Stimulated activated CD4-positive, alpha-beta T cell treated with anti-CD3 and anti-CD28 coated beads, Interleukin-1b, Interleukin-23, amount 100 ng/mL, for 1 hour (primary cell): ENCODE measurements at places on chromosomes 1 and 21.

DNA sequence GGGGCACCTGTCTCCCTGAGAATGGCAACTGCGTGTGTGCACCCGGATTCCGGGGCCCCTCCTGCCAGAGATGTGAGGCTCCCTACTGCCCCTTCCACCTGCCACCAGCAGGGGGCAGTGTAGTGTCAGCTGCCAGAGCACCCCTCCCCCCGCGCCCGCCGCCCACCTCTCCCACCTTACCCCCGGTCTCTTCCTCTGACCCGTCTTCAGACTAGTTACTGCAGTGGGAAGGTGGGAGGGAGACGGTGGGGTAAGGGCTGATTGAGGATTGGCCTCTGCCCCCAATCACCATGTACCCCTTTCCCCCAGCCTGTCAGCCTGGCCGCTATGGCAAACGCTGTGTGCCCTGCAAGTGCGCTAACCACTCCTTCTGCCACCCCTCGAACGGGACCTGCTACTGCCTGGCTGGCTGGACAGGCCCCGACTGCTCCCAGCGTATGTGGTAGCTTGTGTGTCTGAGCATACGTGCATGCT is 10.1 kb upstream of the LRRC71 start:
- no peak for DNase-seq

DNA sequence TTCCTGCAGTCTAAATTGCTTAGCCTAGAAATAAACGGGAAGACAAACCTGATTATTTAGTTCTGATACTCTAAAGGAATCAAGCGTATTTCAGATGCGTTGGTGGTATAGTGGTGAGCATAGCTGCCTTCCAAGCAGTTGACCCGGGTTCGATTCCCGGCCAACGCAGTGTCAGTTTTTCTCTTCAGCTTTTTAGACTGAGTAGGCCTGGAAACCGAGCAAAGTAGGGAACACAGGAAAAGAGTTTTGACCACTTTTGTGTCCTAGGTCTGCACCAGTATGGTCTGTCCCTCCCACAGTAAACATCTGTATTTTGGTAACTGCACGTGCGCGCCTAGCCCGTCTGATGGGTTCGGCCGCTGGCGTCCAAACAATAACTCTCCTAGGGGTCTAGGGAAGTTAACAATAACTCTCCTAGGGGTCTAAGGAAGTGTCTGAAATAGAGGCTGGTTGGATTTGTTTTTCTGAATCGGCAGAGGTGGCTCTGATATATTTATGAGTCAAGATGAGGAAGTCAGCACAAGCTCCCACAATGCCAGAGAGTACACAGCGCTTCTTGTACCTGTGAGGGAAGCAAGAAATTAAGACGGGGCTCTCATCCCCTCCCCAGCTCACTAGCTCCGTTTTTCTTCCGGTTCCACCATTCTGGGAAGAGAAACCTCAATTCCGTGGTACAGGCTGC is 15.6 kb upstream of the HJV start:
- peak; percentile 40 for DNase-seq

GRCh38 chr1:217897100-217897499 is 266.0 kb downstream of the SPATA17 start:
- no peak for DNase-seq

- DNase-seq, result no peak
Observed at GRCh38 chr1:204448344-204448964, 36.8 kb upstream of the PPP1R15B start.

DNA sequence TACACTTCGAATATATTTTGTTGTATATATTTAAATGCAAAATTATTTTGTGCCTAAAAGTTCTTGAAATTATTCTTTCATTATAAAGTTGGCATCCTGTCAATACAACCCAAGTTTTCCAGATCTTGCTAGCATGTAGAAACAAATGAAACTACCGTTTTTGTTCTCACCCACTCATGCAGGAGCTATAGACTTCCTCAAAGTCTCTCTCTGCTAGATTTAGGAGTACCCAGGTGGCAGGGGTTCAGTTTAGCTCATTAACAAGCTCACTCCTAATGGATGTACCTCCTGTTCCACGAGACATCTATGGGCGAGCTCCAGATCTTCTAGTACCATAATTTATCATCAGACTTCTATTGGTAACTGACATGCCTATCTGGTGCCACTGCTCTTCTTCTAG is 390.2 kb upstream of the POU3F1 start:
- DNase-seq, result no peak

DNA sequence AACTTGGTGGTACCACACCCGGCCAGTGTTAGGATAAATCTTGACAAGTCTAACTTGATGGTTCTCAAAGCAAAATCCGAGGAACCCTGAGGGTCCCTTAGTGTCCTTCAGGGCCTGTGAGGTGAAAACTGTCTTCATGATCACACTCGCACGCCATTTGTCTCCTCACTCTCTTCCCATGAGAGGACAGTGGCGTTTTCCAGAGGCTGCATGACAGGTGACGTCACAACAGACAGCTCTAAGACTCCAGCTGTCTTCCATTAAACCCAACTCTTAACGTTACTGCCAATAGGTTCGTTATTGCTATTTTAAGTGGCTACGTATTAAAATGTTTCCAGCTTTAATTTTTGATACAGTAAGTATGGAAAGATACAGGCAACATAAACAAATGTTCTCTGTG is 13.8 kb downstream of the CFAP74 start:
- DNase-seq, result no peak

- no peak for DNase-seq
Observed at GRCh38 chr1:155703216-155703615, 14.3 kb downstream of the DAP3 start.

DNA sequence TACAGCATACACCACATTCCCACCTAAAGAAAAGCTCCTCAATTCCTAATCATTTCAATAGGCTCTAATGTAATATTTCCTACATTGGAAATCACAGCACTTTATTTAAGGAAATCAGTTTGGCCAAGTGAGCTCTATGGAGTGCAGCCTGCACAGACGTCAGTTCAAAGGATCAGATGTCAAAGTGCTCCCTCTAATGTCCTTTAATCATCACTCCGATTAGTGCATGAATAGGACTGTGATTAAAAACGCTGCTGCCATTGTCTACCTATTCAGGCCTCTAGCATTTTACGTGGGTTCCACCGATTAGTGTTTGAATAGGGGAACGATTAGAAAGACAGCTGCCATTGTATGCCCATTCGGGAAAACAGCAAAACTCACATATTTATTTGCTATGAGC is 50.2 kb downstream of the DPYD start:
- DNase-seq, result no peak

- no peak for DNase-seq
Observed at GRCh38 chr21:33199100-33199464, 30.7 kb upstream of the IFNAR2 start.

- DNase-seq, result no peak
Observed at GRCh38 chr1:42756956-42757891, 9.6 kb downstream of the P3H1 start.

DNA sequence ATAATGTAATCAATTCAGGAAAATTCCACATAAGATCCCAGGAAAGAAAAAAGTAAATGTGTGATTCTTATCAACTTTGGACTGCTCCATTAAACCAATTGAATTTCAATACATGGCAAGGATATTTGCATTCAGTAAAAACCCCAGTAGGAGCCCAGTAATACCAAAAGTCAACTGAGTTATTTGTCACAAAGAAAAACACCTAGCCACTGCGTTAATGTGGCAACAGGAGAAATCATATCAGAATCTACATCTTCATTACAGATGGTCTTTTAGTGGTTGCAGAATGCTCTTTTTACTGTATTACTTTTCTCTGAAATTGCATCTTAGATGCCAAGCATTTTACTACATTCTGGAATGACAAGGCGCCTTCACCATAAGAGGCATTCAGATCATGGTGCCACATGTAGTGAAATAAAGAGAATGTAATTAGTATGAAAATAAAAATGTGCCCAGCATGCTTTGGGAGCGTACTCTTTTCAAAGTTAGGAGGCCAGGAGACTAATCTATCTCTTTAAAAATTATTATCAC is 180.7 kb downstream of the PATJ start:
- DNase-seq, result no peak

DNA sequence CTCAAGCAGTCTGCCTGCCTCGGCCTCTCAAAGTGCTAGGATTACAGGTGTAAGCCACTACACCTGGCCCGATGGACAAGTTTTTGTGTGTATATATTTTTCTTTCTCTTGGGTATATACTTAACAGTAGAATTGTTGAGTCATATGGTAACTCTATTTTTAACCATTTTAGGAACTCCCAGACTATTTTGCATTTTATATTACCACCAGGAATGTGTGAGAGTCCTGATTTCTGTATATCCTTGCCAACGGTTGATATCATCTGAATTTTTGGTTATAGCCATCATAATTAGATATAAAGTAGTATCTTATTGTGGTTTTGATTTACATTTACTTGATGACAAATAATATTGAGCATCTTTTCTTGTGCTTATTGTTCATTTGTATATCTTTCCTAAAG is 20.7 kb downstream of the FNBP1L start:
- no peak for DNase-seq

GRCh38 chr1:151196292-151196800 is 2.0 kb upstream of the PIP5K1A start:
- DNase-seq, result no peak

GRCh38 chr1:230099465-230099864 is 32.4 kb downstream of the GALNT2 start:
- no peak for DNase-seq

GRCh38 chr1:166166698-166167571 is at the start of gene FAM78B:
TSS of gene FAM78B (minus strand) at chr1:166167001. CDS start at chr1:166166248, 753 bp downstream.
- DNase-seq, result no peak

DNA sequence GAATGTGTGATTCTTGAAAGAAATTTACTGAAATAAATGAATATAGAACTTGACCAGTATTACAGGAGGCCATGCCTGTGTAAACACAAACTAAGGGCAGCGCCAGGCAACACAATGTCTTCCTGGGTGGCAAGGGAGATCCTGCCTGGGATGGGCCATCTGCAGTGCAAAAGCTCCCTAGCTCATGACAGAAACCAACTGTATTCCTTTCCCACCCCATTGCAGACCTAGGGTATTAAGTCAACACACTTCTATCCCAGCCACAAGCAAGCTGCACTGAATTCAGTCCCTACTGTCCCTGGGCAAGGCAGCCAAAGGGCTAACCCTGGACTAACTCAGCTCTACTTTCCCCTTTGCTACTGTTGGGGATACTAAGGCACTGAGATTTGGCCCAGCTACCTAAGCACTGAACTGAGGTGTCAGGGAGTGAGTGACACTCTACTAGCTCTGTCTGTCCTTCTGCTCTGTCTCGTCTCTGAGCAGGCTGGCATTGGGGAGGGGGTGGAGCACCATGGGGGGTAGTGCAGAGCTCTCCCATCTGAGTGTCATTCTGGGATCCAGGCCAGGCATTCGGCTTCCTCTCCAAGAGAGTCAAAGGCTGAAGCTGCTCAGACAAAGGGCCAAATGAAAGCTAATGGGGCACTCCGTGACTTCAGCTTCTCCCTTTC is 2.5 kb downstream of the INKA2 start:
- no peak for DNase-seq

DNA sequence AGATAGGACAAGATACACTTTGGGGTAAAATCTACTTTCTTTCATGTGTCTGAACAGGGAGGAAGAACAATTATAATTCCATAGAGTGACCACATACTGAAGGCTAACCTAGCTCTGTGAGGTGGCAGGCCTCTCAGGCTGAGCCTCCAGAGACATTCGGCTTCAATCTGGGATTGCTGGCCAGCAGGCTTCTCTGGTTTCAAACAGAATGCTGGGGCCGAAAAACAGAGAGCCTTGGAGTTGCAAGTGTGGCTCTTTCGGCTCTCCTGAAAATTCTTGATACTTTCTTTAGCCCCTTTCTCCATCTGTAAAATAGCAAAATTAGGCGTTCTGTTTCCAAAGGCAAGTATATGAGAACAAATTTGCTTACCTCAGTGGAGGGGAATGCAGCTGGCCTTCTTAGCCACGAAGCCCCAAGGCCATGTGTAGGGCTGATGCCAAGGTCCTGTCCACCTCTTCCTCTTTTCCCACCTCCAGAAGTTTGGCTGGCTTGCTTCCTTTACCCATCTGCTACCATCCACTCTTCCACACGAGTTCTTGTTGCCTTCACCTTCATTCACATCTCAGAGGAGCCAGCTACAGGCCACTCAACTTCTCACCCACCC is 30.0 kb upstream of the UBE2U start:
- DNase-seq, result no peak

GRCh38 chr1:80755944-80756343 is 1044.8 kb upstream of the ADGRL2 start:
- DNase-seq, result no peak

- DNase-seq, result no peak
Observed at GRCh38 chr1:51570063-51570710, 46.7 kb upstream of the OSBPL9 start.

DNA sequence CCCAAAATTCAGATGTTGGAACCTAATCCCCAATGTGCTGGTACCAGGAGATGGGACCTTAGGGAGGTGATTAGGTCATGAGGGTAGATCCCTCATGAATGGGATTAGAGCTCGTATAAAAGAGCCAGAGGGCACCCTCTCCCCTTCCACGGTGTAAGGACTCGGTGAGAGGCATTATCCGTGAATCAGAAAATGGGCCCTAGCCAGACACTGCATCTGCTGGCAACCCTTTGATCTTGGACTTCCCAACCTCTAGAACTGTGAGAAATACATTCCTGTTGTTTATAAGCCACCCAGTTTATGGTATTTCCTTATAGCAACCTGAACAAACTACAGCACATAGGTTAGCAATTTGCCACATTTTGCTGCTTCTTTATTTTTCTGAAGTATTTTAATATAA is 14.5 kb upstream of the JAM2 start:
- DNase-seq, result no peak

DNA sequence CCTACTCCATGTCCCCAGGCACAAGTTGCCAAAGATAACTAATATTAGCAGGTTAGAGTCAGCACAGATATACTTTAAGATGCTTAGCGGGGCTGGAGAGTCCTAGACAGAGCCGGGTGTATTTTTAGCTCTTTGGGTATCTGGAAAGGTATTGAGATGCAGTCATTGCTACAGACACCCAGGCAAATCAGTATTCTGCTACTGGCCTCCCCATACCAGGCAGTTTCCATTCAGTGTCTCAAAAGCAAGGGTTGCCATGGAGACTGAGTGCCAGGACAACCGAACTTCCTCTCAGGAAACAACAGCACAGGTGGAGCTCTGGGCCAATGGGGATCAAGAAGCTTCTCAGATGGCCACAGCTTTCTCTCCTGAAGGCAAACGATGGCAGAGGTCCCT is 45.3 kb downstream of the KCNC4 start:
- DNase-seq, result no peak

- DNase-seq, result no peak
Observed at GRCh38 chr1:86396498-86396890, 371 bp upstream of the ODF2L start.

GRCh38 chr1:206070627-206071304 is 17.8 kb downstream of the RHEX start:
- DNase-seq, result no peak

GRCh38 chr1:116494745-116495144 is 76.1 kb downstream of the CD58 start:
- no peak for DNase-seq
